NCI-H1092 treated with DMSO at 0.1 percent for 48 hours (cell line): ENCODE measurements at places on chromosomes 3 and 15.

GRCh38 chr15:83305704-83306291 is 21.3 kb upstream of the BNC1 start:
- DNase-seq: no peak

GRCh38 chr3:190003068-190003467 is 117.6 kb downstream of the P3H2 start:
- DNase-seq: no peak

- DNase-seq: no peak
Observed at GRCh38 chr3:71271596-71271995, 311.9 kb downstream of the FOXP1 start.

- DNase-seq: no peak
Observed at GRCh38 chr3:179473565-179473964, 22.3 kb upstream of the GNB4 start.

- DNase-seq: no peak
Observed at GRCh38 chr3:77380136-77380535, 340.2 kb downstream of the ROBO2 start.

GRCh38 chr15:70047386-70048197 is 50.1 kb downstream of the TLE3 start:
- no peak for DNase-seq

- no peak for DNase-seq
Observed at GRCh38 chr3:39103791-39104552, 3.5 kb downstream of the GORASP1 start.

- DNase-seq: no peak
Observed at GRCh38 chr3:11452885-11453847, 181.0 kb downstream of the ATG7 start.
